Activated CD8-positive, alpha-beta memory T cell treated with anti-CD3 and anti-CD28 coated beads, Interleukin-2, amount 10 ng/mL, durations not matched to agents 7 days and 5 days (primary cell): ENCODE measurements at places on chromosomes 6 and 20. TPM values are rescaled to one million over a fixed set of nuclear protein-coding genes. Genes with fewer than 3 reads are reported as not detected.

DDR1 gene
- total RNA-seq: 3.8 TPM

DNA sequence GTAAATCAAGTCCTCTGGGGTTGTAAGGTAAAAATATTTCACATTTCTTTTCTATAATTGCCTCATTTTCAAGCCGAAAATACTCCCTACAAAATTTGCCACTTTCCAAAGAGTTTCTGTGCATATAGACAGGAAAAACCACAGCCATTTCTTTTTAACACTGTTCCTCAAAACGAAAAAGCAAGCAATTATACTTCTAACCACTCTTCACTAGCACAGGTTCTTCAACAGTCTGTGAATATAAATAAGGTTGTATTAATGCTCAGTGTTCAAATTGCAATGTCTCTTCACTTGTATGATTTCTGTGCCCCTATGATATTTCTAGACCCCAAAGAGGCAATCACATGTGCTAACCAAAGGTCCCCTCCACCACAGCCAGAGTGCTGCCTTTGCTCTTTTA lies 206.0 kb downstream of the SIM1 start:
- no peak for DNase-seq

GRCh38 chr20:48489046-48489463 lies 338.7 kb downstream of the PREX1 start:
- no peak for DNase-seq

TASP1 gene
- 11.7 TPM for total RNA-seq

- no peak for DNase-seq
These were observed 1108.2 kb upstream of the GJE1 start for GRCh38 chr6:141024526-141024925.

DNA sequence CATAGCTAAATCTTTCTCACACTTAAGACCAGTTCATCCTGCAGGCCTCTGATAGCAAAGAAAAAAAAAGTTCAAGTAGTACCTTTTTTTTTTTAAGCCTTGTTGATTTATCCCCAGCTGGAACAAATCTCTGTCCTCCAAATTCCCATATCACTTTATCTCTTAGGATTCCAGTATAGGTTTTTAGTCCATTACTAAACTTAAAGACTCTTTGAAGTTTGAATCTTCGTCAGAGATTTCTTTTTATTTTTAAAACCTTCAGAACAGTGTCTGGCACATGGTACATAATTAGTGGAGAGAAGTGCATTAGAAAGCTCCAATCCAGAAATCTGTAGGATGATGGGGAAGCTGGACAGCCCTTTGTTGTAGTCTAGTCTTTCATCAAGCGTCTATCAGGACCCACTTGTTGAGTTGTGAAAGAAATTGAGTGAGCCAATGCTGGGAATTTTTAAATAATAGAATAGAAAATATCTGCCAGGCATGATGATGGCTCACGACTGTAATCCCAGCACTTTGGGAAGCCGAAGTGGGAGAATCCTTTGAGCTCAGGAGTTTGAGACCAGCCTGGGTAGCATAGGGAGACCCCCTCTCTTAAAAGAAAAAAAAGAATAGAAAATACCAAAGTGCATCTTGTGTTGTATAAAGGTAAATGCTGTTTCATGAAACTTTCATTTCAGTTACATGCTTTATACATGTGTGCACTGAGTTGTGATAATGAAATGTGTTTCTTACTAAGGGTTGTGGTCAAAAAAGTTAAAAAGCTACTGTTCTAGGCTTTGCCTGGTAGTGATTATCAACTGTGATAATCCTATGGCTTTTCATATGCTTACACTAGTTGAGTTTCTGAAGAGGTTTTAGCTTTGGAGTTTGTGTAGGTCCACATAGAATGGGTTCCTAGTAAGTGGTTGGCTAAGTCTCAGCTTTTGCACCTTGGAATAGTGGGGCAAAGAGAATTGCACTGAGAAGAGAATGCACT lies 3.2 kb downstream of the NFYA start:
- no peak for DNase-seq

GRCh38 chr6:11623272-11623671 lies 85.7 kb downstream of the TMEM170B start:
- DNase-seq: no peak
